Stimulated activated CD8-positive, alpha-beta memory T cell treated with anti-CD3 and anti-CD28 coated beads, Interleukin-7, amount 100 ng/mL, for 1 hour (primary cell): ENCODE measurements at places on chromosomes 16 and 17.

DNA sequence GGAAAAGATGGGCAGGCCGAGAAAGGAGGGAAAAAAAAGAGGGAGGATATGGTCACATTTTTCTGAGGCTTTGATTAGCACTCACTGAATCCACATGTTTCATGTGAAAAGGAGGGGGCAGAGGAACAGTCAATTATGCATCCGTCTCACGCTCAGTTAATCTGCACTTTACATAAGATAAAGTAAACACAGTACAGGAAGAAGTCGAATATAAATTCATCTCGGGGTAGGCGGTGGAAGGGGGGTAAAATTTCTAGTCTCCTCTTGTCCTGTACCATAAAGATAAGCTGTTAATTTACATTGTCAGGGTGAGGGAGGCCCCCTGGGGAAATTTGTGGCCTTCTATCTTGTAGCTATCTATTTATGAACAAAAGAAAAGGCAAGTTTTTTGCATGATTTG lies 73.1 kb upstream of the CES5A start:
- no peak for DNase-seq

- no peak for DNase-seq
These were observed 24.0 kb downstream of the CCR7 start for GRCh38 chr17:40541060-40541872.

DNA sequence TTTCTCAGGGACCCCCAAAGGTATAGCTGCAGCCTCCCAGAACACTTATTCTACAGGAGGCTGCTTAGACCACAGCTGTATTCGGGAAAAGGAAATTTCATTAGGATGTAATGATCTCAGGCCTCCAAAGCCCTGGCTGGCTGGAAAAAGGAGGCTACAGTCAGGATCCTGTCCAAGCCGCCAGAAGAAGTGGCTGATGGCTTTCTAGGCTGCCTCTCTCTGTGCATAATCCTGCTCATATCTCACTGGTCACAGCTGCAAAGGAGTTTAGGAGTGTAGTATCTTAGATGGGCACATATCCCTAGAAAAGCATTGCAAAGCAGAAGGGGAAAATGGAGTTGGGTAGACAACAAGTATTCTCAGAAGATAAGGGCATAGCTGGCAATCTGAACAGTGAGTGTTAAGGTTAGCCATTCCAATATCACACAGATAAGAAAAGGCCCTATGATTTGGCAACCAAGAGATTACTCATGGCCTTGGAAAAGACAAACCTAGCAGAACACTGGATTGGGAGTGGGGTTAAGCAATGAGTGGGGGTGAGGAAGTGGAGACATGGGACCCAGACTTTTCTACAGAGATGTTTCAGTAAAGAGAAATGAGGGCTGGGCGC lies 26.0 kb upstream of the PRKCA start:
- no peak for DNase-seq

DNA sequence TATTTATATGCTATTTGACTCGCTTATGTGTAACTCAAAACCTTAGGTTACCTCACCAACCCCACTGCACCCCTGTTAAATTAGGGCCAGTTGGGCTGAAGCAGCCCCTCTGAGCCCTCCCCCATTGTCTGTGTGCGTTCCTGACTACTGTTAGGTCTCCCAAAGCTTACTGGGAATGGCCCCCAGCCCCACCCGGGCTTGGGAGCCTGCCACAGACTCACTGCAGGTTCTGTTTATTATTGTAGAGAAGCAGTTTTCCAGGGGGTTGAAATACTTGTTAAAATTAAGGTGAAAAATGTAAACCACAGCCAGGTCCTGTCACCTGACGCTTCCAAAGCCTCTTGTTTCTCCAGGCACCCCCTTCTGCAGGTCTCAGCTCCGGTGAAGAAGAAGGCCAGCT lies 151.7 kb downstream of the FOXL1 start:
- no peak for DNase-seq

DNA sequence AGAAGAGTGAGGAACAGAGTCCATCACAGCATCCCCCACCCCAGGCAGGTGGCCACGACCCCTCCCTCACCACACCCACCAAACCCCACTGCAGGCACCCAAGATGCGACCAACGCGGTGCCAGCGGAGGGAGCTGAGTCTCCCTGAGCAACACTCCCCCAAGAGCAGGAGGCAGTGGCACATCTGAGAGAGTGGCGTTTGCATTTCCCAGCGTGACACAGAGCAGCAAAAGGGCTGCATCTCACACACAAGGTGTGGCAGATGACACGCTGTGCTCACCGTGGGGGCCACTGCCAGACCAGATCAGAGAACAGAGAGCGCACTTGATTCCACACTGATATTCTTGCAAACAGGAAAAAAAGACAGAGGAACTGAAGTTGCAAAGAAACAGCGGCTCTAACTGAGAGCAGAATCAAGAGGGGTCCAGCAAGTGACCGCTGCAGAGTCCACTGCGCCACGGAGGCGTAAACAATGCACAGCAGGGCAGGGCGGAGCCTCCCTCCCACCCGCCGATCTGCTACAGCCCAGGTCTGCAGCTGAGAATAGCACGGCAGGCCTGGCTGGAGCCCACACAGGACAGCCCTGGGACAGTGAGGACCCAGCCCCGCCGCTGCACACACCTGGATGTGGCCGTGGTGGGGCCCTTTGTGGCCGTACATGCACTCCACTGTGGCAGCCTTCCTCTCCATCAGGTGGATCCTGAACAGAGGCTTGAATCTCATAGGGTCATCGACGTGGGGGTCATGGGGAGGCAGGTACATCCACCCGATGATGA lies 26.0 kb upstream of the C16orf95 start:
- no peak for DNase-seq

- no peak for DNase-seq
These were observed 38.2 kb upstream of the ICAM2 start for GRCh38 chr17:64058621-64059020.

DNA sequence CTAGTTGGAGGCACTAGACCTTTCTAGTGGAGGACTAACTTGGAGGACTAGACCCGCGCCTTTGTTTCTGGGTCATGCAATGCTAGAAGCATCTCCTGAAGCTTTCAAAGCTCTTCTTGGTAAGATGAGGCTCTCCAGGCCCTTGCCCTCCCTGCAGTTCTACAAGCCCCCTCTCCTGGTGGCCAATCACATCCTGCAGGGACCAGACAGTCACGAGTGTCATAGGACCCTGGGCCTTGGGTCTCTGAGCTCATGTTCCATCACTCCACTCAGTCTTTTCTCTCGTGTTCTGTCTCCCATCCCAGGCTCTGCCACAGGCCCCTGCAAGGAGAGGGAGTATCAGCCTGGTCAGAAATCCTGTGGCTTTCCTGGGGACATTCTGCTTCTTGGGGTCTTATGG lies 119.6 kb downstream of the CYLD start:
- no peak for DNase-seq

DNA sequence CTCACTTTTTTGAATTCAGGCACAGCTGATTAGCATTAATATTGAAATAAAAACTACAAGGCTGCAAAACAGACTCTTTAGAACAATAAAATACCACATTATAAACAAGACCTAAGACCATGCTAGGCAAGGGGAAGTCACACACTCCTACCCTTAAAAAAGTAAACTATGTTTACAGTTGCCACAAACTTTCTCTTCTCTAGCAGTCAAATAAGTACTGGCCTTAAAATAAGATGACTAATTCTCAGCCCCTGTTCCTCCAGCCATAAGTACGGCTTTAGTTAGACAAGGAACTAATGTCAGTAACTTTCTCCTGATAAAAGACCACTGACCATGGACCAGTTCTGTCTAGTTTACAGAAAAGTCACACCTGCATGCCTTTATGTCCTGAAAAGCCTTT lies 19.5 kb upstream of the CPHXL start:
- DNase-seq = no peak

DNA sequence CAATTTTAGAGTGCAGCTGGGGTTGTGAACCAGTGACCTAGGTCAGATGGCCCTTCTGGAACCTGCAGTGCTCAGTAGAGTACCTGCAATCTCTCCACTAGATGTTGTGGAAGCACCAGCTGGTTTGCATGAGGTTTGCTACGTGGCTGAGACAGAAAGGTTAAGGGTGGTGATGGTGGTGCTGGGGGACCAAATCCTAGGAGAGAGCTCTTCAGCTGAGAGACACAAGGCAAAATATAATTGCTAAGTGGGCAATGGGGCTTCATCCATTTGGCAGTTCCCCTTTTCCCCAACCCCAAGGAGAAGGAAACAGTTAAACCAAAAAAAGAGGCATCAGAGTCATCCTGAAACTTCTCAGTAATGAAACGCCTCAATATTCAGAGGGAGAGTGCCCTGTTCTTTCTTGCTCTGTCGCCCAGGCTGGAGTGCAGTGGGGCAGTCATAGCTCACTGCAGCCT lies 13.9 kb downstream of the ITPRIPL2 start:
- no peak for DNase-seq

DNA sequence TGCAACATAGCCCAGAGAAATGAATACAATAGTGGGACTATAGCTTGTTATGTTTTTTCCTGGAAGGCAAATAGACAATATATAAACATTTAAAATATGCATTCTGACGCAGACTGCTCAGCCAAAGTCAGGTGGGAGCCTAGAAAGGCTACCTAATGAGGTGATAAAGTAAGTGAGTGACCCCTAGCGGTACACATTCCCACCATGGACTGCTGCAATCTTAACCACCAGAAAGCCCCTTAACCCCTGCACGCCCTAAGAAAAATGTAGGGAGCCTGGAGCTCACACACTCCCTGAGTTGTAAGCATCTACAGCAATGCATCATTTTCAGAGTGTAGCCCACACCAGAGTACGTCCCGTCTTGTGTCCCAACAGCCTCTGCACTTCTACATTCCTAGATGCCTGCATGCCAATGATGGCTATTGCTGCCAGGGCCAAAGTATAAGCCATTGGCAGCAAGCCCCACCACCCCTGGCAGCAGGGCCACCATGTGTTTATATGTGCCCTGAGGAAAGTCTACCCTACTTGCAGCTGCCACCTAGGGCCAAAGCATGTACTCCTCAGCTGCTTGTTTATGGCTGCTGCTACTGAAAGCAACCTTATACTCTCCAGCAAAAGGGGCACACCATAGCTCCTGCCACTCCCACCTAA lies 127.6 kb downstream of the KIF2B start:
- DNase-seq = no peak

DNA sequence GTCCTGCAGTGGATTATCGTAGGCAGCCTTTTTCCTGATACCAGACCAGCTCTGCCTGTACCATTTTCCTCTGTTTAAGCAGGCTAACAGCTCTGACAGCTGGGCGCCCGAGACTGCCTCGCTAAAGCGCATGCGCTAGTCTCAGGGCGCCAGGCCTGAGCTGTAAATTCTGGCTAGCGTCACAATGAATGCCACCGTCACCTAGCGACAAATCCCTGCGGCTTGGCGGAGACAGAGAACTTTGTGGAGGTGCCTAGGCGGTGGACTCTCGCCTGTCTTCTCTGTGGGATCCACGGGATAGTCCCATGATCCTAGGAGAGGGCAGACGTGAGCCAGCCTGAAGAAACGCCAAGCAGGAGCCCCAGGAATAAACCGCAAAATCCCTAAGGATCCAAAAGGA lies 573.9 kb downstream of the KCNJ18 start:
- no peak for DNase-seq

DNA sequence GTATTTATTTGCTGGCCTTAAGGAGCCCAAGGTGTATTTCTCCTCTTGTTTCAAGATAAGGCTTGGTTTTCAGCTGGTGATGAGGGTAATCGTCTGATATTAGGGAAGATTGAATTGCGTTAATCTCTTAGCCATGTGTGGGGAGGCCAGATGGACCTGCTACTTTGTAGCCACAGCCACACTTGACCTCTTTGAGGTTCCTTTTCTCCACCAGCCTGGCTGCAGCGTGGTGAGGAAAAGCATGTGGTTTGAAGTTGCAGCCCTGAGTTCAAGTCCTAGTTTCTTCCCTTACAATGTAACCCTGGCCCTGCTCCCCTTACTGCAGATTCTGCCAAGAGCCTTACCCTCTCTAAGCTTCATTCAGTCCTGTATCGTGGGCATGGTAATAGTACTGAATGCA lies 3.1 kb downstream of the MINK1 start:
- no peak for DNase-seq

DNA sequence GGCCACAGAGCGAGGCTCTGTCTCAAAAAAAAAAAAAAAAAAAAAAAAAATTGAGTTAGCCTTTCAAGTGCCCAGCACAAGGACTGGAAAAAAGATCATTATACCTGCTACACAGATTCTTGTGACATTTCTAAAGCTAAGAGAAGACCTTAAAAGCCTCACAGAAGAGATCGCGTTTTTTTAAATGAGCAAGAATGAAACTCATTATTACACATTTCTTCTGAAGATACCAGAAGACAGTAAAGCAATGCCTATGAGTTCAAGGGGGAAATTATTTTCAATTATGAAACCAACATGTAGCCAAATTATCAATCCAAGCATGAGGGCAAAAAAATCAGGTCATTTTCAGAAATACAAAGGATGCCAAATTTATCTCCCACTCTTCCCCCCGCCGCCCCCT lies 56.8 kb downstream of the MED13 start:
- no peak for DNase-seq

DNA sequence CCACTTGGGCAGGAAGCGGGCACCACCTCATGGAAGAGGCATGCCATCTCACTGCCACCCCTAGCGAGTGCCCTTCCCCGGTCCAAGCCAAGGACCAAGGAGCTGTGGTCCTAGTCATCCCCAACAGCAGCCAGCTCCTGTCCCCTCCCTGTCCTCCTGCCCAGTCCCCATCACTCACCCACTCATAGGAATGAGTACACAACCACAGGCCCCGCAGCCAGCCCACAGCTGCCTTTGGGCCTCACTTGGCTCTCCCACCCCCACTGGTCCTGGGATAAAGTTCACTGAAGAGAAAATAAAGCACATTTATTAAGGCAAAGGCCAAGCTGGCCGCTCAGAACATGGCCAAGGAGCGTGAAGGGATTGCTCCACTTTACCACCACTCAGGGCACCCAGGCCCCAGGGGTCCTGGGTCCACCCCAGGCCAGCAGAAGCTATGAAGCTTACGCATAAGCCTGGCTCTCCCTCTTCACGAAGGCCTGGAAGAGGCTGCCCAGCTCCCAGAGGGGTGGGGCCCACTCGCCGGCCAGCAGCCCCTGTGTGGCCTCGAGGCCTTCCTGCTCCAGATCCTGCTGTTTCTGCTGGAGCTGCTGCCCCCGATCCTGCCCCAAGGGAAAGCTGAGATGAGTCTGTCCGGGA lies 3.6 kb downstream of the SCRN2 start:
- no peak for DNase-seq

- no peak for DNase-seq
These were observed 56.2 kb downstream of the MAP2K6 start for GRCh38 chr17:69470702-69471101.

- DNase-seq = no peak
These were observed 599 bp downstream of the MRC2 start for GRCh38 chr17:62627904-62628633.

- peak; percentile 10 for DNase-seq
These were observed 49.3 kb downstream of the CMIP start for GRCh38 chr16:81493755-81494433.

- DNase-seq = no peak
These were observed 289.1 kb downstream of the CA10 start for GRCh38 chr17:51869387-51869786.

DNA sequence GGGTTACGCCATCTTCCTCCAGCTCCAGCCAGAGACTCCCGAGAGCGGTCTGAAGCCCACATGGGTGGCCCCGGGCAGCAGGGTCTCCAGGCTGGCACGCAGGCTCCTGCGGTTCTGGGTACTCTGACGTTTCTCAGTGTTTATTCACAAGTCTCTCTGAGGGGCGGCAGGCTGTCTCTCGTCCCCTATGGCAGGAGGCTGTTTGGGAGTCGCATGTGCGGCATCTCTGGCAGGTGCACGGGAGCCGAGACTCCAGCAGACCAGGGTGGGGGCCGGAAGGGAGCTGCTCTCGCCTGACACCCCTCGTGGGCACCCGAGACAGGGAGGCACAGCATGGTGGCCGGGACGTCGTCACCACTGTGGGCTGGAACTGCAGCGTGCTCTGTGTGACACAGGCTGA lies 48.1 kb downstream of the ZNF778 start:
- no peak for DNase-seq

- DNase-seq = no peak
These were observed 431.8 kb downstream of the PMP22 start for GRCh38 chr17:14833201-14833785.
